Liver (tissue), 10 donors: ENCODE measurements at places on chromosomes 11 and 22.

GRCh38 chr11:69471729-69472540, 9.5 kb upstream of the LINC01488 start:
- no peak for DNase-seq

DNA sequence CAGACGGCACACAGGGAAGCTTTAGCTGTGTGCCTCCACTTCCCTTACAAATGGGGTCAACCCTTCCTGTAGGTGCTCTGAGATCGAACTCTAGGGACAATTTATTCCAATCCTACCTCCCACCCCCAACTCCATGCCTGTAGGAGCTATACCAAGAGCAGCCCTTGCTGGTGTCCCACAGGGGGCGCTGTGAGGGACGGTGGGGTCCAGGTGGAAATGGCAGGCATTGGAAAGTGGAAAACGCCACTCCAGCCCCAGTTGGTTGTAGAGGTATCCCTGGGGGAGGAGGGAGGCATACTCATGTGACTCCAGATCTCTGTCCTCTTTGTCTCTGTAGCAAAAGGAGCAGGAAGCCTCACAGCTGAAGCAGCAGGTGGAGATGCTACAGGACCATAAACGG, 161.3 kb downstream of the MYO18B start:
- DNase-seq: no peak

- DNase-seq: no peak
These were observed 312.1 kb downstream of the NTM start for GRCh38 chr11:131682373-131683015.

- DNase-seq: no peak
These were observed 41.1 kb downstream of the LIF start for GRCh38 chr22:30205281-30206115.

DNA sequence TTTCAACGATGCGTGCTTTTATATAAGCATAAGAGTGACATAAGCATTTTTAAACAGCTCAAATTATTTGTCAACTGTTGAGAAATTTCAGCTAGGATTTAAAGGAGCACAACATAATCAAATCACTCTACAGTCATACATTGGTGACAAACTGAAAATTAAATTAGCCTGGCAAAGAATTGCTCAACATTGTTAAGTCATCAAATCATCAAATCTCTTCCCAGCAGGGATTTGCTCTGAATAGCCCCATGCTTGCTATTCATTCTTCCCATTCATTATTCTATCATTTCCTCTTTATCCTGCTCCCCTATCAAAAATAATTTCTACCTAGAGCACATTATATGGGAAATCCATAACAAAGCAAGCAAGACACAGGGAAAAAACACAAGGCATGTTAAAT, 198.7 kb upstream of the LUZP2 start:
- no peak for DNase-seq

DNA sequence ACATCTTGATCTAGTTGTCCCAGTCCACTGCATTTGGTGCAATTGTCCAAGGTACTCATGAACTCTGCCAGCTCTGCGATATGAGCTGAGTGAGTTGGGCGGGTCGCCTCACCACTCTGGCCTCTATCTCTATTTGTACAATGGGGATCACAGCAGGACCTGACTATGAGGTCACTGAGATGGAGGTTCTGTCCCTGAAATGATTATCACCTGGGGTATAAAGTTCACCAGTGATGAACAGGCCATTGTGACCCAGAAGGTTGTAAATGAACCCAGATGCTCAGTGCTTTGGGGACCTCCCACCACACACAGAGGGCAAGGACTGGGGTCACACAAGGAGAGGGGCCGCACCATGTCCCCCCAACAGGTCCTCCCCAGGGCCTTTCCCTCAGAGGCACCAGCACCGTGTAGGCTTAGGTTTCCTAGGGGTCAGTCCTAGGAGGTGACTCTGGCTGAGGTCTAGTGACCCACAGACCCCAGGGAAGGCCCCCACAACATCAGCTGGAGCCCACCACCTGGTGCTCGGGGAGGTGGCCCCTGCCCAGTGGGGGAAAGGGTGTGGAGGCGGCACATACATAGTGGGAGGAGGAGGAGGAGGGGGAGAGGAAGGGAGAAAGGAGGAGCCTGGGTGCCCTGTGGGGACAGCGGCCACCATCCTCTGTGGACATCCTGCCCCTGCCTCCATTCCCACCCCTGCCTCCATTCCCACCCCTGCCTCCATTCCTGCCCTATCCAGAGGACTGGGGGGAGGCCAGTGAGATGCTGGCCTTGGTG, 25.0 kb upstream of the IGLL1 start:
- DNase-seq: no peak

GRCh38 chr11:35280727-35281126, 138.6 kb downstream of the SLC1A2 start:
- no peak for DNase-seq
